ENCODE measurements at places on chromosomes 7 and 10. TPM values are rescaled to one million over a fixed set of nuclear protein-coding genes. Genes with fewer than 3 reads are reported as not detected.

PGAM2 gene
- total RNA-seq = 0.78 TPM

MACC1 gene
- not detected for total RNA-seq

KIN gene
- 12.3 TPM for total RNA-seq

ZNF853 gene
- total RNA-seq = 0.42 TPM

TBC1D12 gene
- total RNA-seq = 0.73 TPM

RP9 gene
- total RNA-seq = 22.6 TPM

ZNF488 gene
- not detected for total RNA-seq

NODAL gene
- total RNA-seq = not detected

PDZD7 gene
- 0.47 TPM for total RNA-seq
